ENCODE measurements at places on chromosomes 2 and 18.
A peak's percentile ranks its signal among the peaks of the same experiment; 100 is the strongest.

GRCh38 chr18:64986906-64987495, 763.8 kb upstream of the CDH7 start:
- no peak for DNase-seq

DNA sequence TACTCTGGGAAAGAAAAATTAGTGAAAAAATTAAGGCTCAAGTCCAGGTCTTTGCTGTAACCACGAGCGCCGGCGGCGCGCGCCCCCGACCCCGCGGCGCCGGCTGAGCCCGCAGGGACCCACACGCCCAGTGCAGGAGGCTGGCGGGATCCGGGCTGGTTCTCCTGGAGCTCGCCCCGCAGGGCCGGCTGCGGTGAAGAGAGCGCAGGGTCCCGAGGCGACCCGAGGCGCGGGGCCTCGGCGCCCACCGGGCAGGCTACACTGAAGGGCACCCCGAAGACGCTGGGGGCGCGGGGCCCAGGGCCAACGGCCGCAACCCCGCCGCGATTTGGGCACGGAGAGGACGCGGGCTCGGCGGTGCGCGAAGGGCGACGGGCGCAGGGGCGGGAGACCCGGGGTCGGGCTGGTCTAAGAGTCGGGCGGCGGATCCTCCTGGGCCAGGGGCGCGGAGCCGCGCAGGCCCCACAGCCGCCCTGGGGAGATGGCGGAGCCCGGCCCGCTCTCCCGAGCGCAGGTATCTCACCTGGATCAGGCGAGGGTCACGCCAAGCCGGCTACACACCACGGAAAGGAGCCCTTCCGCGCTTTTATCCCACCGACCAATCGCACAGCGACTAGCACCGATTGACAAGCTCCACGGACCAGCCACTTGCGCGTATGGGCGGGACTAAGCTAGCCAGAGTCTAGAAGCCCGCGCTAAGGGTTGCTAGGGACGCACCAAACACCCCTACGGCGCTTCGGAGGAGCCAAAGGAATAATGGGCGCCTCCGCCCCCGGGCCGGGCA, at the start of gene PASK:
Gene PASK, minus strand, starts transcription at position 582 of the 784 bp plus-strand sequence. CDS start 6,440 bp downstream, outside the sequence.
- peak; percentile 85 for DNase-seq

DNA sequence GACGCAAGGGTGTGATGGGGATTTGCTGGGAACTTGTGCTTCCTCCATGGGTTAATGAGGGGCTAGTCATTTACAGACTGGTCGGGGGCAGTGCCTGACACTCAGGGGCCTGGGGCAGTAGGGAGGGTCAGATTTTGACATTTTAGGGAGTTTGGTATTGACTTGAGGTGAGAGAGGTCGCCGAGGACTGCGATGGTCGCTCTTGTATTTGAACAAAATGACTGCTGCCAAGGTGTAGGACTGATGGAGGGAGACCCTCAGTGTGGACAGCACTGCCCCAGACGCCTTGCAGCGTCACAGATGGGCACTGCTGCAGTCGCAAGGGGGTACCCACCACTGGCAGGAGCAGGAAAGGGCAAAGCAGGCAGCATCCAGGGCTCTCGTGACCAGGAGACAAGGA, 182.9 kb downstream of the RTP5 start:
- DNase-seq, result no peak

GRCh38 chr2:36287363-36288275, 68.0 kb upstream of the CRIM1 start:
- DNase-seq, result no peak

DNA sequence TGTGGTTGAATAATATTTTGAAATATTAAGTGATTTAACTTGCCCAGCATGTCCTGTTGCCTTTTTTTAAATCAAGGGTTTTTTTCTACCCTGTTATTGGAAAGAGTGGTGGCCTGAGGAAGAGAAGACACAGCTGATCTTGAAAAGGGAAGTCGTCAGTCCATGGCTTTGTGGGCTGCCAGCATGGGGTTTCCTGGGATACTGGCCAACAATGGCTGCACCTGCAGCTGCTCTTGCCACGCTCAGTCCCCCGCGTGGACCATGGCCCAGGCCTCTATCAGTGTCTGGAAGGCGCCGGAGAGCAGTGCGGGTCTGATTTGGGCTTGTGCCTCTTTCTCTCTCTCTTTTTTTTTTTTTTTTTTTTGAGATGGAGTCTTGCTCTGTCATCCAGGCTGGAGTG, 99.3 kb downstream of the ASB1 start:
- no peak for DNase-seq

DNA sequence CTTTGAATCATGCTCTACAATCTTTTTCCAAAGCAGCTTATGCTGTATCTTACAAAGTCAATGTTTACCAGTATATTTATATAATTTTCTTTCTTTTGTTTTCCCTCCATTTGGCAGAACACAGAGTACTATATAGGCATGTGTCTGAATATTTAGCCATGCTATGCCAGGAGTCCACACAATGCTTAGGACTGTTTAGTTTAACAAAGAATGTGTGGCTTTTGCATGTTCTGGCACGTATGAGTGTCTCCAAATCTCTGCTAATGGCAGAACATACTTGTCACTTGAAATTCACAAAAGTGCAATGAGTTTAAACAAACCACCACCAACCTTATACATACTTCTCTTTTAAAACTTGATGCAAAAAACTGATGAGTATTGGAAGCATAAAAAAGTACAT, 268.0 kb downstream of the NR4A2 start:
- DNase-seq, result no peak

DNA sequence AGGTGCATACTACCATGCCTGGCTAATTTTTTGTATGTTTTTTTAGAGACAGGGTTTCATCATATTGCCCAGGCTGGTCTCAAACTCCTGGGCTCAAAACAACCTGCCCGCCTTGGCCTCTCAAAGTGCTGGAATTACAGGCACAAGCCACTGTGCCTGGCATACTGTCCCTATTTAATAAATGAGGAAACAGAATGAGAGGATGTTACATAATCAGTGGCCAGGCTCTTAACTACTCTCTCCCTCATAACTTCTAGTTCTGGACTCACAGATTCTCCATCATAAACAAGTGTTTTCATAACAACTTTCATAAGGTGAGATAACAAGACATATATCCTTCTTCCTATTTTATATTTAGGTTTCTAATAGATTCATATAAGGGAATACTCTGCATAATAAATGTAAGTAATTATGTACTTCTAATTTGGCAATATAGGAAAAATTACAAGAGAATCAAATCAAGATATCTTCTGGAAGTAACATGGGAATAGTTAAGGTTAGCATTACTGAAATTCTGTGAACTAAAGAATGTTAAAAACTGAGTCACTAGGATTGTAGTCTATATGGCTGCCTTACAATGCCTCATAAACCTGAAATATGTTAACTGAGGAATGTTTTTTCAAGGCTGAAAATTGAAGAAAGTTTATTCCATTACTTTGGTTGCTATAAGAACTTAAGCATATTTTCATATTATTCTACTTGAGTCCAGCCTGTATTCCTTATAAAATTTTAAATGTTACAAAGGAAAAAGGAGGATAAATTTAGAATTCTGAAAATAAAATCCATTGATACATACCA, 71.3 kb downstream of the SLC25A12 start:
- no peak for DNase-seq

DNA sequence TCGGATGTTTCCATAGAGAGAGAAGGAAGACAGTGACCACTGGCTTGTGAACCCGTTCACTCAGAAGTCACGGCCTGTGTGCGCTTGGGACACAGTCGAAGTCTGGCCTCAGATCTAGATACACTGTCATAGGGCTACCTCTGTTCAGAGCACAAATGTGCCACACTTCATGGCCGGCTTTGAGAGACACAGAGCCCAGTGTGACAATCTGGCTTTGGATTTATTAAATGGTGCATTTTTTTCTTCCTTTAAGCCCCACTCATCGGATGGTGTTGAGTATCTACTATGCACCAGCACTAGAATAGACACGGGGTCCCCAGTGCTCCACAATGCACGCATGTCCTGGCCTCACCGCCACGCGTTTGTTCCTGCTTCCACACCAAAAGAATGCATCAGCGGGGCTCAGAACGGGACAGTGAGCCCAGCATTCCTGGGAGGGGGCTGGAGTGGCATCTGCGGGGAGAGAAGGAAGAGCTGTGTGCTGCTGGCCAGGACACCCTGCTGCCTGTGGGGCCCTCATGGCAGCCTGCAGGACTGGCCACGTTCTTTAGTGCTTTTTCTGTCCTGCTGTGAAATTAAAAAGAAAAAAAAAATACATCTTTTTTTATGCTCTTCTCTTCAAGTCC, 738.9 kb upstream of the SALL3 start:
- DNase-seq, result no peak

- no peak for DNase-seq
These were observed 84.2 kb upstream of the CD302 start for GRCh38 chr2:159882130-159882745.

Data from stimulated activated CD4-positive, alpha-beta T cell treated with anti-CD3 and anti-CD28 coated beads, Interleukin-4, amount 100 ng/mL, for 4 hours (primary cell).